Mucosa of gallbladder (tissue), 1 donor: ENCODE measurements at places on chromosomes 1 and 21.

DNA sequence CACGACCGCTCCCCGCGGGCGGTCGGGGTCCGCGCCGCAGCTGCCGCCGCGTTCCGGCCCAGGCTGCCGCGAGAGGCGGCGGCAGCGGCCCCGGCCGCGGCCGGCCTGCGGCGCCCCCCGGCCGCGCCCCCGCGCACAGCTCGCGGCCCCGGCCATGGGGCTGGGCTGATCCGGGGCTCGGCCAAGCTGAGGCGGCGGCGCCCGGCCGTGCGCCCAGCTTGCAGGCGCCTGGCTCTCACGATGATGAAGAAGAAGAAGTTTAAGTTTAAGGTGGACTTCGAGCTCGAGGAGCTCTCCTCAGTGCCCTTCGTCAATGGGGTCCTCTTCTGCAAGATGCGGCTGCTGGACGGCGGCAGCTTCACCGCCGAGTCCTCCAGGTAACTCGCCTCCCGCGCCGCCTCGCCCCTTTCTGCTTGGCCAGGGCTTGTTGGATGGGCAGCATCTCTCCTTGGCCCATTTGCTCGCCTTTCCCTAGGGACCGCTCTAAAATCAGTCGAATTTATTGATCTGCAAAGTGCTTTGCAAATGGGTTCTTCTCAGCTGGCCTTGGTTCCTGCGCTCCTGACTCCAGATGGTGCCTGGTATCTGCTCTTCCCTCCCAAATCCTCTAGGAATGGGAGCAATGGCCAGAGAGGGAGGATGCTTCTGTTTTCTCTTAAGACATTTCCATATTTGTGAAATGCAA, 431 bp downstream of the EEIG2 start:
- peak; percentile 23 for DNase-seq

DNA sequence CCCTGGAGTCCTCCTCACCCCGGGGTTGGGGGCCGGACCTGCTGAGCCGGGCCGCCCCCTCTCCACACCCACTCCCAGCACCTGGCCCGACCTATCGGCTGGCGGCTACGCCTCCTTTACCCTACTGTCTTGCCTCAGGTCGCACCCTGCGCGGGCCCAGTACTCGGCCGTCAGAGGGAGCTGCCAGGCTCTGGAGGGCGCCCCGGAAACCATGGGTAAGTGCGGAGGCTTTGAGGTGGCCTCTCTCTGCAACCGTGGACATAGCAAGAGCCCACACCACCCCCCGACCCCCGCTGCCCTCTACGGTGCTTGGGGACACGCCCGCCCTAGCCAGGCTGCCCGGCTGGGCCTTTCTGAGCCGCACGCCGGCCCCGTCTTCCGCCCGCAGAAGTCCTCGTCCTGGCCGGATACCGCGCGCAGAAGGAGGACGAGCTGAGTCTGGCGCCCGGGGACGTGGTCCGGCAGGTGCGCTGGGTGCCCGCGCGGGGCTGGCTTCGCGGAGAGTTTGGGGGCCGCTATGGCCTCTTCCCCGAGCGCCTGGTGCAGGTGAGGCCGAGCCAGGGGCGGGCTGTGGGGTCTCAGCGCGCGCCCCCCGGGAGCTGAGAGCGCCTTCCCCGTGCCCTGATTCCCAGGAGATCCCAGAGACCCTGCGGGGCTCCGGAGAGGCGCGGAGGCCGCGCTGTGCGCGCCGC, at the start of gene SH3D21:
Gene SH3D21, plus strand, starts transcription at position 159 of the 692 bp plus-strand sequence. Its CDS starts 53 bp downstream, at position 212.
- peak; percentile 45 for DNase-seq

DNA sequence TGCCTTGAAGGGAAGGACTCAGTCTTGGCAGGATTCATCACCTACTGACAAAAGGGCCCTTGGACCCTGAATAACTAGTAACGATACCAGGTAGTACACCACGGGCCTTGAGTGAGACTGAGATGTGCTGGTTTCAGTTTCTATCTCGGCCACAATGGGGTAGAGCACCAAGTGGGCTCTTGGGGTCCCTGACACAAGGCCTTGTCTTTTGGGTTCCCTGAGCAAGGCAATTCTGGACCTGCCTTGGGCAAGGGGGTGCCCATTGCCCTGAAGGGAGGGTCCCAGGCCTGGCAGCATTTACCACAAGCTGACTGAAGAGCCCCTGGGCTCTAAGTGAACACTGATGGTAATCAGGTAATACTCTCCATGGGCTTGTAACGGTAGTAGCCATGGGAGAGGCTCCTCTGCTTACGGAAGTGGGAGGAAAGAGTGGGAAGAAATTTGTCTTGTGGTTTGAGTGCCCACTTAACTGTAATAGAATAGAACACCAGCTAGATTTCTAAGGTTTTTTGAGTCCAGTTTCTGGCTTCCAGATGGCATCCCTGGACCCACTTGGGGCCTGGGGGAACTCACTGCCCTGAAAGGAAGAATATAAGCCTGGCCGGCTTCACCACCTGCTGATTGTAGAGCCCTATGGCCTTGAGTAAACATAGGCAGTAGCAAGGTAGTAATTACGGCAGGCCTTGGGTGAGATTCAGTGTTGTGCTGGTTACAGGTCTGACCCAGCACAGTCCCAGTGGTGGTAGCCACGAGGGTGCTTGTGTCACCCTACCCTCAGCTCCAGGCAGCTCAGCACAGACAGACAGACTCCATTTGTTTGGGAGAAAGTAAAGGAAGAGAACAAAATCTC, 58.5 kb downstream of the WDR4 start:
- no peak for DNase-seq

GRCh38 chr1:185956881-185957280, 222.7 kb downstream of the HMCN1 start:
- no peak for DNase-seq
